ENCODE measurements at places on chromosomes 7 and 10.

DNA sequence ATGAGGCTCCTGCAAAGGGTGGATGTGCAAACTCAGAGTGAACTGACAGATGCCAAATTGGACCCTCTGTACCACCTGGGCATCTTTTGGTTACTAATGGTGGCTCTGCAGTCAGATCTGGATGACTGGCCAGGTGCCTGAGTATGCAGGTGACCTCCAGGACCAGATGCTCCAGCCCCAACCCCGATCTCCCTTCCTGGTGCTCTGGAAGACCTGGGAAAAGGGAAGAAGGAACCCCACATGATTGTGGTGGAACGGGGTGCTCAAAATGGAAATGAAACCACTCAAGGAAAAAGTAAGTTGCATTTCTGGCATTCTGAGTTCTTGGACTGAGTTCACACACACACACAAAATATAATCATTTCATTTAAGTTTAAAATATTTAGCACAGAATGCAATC lies 9.8 kb upstream of the AEBP1 start:
- DNase-seq: no peak

DNA sequence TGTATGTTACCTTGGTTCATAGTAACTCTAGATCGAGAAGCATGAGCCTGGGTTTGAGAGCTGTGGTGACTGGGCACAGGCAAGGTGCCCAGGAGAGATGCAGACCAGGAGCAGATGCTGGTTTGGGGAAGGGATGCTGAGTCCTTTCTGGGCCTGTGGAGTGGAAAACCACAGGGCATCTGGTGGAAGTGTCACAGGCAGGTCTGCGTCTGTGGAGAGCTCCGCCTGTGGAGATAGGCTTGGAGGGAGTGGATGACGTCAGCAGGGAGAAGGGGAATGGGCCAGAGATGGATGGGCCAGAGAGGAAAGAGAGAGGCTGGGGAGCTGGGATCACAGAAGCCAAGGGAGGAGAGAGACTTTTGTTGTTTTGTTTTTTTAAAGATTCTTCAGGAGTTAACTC lies 14.8 kb downstream of the CYP26A1 start:
- DNase-seq: no peak

DNA sequence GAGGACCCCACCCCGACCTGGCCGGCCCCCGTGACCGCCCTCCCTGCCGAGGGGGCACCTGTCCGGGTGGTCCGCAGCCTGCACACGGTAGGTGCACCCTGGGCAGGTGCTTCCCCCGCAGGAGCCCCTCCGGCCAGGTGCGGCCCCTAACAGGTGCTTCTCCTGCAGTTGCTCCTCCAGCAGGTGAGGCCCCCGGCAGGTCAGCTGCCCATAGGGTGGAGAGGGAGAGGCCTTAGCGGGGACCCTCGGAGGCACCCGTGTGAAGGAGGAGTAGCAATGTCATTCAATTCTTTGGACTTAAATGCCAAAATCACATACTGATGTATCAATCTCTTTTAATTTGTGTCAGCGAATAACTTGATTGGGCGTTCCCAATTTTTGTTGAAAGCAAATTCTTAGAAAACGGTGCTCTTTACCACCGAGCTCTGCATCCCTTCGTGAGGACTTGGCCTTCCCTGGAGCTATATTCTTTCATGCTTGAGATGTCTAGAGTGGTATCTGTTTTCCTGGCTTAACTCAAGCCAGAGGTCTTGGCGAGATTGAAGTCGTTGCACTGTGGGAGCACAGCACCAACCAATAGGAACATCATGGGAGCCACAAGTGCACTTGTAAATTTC lies 738 bp upstream of the NCAPG2 start:
- peak; percentile 19 for DNase-seq

- DNase-seq: no peak
Measured at GRCh38 chr7:15755061-15755460, 68.6 kb upstream of the MEOX2 start.

GRCh38 chr10:99660662-99661376 lies 1.5 kb downstream of the ENTPD7 start:
- peak; percentile 20 for DNase-seq

DNA sequence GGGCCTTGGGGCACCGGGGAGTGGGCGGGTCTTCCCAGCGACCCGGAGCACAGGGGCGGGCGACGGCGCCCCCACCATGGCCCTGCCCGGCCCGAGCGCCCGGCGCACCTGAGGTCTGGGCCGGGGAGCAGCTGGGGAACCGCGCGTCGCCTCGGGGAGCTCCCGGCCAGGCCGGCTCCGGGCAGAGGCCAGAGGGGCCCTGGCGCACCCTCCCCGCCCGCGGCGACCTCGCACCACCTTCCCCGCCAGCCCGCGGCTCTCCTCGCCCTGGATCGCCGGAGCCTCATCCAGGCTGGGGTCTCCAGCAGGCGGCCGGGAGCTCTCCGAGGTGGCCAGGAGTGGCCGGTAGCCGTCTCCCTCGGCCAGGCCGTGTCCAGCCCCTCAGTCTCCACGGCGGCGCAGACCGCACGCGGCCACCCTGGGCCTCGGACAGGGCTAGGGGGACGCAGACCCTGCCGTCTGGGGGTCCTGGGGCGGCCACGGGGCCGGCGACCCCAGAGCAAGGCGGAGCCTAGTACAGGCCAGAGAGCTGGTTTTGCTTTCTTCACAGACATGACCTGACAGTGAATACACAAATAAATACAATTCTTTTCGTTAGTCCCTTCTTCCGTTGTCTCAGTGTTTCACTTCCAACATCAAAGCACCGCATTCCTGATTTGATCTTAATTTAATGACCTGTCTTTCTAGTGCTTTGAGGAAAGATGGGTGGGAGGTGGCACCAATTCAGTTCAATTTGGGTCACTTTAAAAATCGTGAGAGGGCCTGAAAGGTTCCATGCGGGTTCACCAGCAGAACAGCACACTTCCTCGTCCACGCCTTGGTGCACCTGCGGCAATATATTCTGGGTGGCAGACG lies 356.9 kb downstream of the DNAJB6 start:
- no peak for DNase-seq

- DNase-seq: peak; percentile 14
Measured at GRCh38 chr7:115779561-115779960, 251.0 kb downstream of the TFEC start.
